Mesenteric fat pad (tissue), 1 donor: ENCODE measurements at places on chromosomes 7 and 10. TPM values are rescaled to one million over a fixed set of nuclear protein-coding genes. Genes with fewer than 3 reads are reported as not detected.

GRCh38 chr7:128135159-128135514 lies 103.9 kb upstream of the LRRC4 start:
- DNase-seq = no peak

DNA sequence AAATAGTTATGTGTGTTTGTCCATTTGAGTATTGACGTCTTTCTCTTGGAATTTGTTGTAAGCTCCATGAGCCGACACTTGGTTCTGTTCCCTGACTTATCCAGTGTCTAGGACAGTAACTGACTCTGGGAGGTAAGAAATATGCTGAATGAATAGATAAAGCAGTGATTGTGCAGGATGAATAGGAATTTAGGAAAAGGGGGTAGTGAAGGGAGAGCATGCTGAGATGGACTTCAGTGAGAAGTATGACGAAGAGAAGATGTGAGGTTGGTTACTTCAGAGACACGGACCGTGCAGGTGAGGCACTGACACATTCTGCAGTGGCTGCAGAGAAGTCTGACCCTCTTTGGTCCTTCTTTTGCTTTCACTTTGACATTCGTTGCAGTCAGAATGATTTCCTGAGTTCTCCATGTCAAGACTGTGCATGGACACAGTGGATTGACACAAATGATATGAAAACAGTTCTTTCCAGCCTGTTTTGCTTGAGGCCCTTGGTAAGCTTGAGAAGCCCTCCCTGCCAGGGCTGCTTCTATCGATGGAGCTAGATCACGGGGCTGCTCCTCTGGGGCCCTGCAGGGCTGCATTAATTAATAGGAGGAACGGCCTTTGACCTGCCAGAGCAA lies 261.5 kb upstream of the SORCS1 start:
- no peak for DNase-seq

GRCh38 chr7:128259131-128260061 lies 18.3 kb downstream of the LEP start:
- peak; percentile 85 for DNase-seq

DNA sequence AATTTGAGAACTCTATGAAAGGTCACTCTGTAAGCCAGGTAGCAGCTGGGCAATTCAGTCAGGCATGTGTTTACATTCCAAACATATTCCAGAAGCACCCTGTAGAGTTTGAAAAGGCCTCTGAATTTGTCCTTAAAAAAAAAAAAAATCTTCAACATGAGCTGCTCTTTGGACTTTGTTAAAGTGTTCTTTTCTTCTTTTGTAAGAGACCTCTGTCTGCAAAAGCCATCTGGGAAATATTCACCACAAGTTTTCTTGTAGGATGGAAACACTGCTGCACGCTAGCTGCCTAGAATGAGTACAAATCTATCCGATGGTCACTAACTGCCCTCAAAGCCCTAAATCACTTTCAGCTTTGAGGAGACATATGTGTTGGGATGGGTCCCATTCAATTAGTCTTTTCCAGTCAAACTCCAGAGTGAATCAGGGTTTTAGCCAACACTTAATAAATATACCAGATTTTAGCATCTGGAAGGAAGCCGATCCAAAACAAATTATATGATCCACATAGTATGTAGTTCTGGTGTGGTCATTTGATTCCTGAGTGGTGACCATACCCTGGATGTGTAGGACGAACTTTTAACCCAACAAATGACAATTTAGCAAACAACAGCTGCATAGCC lies 85.9 kb downstream of the CD36 start:
- no peak for DNase-seq

DNA sequence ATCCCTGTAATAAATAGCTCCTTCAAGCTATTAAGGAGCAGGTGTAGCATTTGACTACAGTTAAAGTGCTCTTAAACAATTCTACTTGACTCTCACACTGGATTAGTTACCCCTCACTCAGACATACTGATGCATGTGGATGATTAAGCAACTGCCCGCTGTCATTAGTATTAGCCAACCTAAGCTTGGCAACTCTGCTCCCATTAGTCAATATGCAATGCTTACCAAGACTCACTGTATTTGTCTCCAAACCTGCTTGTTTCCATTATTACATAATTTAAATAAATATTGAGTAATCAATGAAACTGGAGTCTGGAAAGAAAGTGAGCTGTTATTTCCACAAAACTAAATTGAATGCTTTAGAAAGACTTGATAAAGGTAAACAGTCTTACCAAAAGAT lies 144.0 kb upstream of the ASAH2 start:
- no peak for DNase-seq

DNA sequence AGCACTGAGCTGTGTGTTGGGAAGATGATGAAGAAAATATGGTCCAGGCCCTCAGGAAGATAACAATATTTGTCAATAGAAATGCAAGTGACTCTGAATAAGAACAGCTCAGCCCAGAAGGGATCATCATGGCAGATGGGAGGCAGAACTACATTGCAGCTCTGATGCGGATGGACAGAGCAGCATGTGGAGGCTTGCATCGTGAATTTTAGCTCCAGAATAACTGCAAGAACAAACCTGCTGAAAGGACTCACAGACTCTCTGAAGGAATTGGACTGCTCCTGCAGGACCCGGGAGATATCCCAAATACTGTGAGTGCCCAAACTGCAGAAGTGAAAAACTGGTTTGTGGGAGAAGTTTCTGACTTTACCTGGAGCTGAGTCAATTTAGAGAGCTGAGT lies 80.6 kb upstream of the LAMB4 start:
- no peak for DNase-seq

DNA sequence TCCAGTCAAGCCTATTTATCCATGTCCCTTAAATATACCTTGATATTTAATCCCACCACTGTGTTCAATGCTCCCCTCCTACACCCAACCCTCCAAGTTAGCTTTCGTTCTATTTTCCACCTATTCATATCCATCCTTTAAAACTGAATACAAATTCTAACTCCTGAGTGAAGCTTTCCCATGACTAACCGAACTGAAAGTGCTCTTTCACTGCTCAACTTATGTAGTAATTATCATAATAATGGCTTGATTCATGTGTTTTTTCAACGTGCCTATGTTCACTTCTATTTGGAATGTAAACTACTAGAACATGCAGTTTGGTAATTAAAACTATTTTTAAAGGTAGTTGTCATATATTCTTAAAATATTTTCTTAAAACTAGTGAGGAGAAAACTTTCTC lies 58.0 kb downstream of the NDUFB2 start:
- no peak for DNase-seq

- no peak for DNase-seq
Observed at GRCh38 chr10:126099366-126099765, 203.0 kb downstream of the FANK1 start.

GRCh38 chr10:71299071-71299785 lies 19.8 kb upstream of the SLC29A3 start:
- no peak for DNase-seq

GRCh38 chr10:129424978-129425377 lies 42.1 kb upstream of the MGMT start:
- DNase-seq = no peak

- no peak for DNase-seq
Observed at GRCh38 chr10:108709927-108710722, 1213.2 kb downstream of the XPNPEP1 start.

DNA sequence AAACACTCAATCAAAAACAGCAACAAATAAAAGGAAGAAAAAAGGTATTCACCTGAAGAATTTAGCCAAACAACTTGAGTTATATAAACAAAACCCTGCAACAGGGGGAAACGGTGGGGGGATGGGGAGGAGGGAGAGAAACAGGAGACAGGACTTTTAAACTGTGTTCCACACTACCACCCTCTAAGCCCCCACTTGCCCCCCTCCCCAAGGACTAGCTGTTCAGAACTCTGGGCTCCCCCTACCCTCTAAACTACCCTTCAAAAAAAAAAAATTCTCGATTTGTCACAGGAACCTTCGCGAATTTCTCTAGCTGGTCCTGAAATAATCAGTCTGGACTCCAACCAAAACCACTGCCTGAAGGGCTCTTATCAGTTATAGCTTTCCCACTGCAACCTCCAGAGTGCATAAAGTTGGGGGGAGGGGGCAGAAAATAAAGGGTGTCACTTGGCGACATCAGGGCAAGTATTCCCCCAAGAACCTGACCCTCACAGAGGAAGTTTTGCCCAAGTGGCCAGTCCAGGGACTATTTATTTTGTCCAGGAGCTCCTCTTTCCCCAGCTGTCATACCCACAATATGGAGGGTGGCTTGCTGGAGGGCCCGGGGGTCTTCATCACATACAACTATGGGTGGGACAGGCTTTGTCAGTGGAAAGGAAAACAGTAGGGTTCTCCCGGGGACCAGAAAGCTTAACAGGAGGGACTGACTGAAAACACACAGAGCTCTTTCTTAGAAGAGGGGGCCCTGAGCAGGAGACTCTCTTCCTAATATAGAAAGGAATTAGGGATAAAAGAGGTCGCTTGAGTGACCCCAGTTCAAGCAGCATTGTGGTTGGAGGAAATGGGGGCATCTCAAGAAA lies 1.3 kb downstream of the UBE2H start:
- DNase-seq = peak; percentile 43

DNA sequence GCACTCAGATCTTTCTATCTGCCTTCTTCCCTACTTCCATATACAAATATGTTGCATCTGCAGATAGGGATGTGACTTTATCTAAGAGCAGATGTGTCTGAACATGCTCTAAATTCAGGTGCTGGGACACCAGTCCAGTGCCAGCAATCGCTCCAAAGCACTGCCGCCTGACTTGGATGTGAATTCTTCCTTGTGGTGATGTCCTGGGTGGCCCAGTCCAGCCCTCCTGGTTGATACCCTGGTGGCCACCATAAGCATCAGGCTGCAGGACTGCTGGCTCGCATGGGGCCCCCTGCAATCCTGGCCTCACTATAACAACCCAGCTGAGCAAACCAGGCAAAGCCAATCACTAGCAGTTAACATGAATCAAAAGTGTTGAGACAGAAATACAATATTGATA lies 149.2 kb upstream of the PDE1C start:
- DNase-seq = no peak

GRCh38 chr7:128679920-128680319 lies 7.8 kb downstream of the GARIN1A start:
- DNase-seq = no peak

GRCh38 chr10:650886-651615 lies 38.4 kb downstream of the DIP2C start:
- peak; percentile 88 for DNase-seq

- DNase-seq = no peak
Observed at GRCh38 chr7:13920053-13920697, 69.3 kb downstream of the ETV1 start.

GRCh38 chr10:26869528-26869927 lies 8.8 kb upstream of the ABI1 start:
- no peak for DNase-seq

DNA sequence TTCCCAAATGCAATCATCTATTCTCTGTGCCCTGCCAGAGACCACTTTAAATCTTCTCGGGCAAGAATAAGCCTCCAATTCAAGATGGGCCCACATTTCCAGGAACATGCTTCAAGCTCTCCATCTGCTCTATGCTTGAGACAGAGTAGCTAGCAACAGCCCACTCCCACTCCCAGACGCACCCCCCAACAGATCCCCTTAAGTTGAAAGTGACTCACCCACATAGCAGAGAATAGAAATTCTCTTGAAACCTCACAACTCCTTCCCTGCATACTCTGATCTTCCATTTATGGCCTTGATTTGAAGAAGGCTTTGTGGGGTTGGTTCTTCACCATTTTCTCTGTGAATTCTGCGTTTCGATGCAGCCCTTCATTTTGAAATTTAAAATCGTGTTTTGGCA lies 604.0 kb downstream of the INHBA start:
- DNase-seq = no peak

GRCh38 chr10:35268791-35269257 lies 67.5 kb upstream of the CCNY start:
- DNase-seq = no peak

DNA sequence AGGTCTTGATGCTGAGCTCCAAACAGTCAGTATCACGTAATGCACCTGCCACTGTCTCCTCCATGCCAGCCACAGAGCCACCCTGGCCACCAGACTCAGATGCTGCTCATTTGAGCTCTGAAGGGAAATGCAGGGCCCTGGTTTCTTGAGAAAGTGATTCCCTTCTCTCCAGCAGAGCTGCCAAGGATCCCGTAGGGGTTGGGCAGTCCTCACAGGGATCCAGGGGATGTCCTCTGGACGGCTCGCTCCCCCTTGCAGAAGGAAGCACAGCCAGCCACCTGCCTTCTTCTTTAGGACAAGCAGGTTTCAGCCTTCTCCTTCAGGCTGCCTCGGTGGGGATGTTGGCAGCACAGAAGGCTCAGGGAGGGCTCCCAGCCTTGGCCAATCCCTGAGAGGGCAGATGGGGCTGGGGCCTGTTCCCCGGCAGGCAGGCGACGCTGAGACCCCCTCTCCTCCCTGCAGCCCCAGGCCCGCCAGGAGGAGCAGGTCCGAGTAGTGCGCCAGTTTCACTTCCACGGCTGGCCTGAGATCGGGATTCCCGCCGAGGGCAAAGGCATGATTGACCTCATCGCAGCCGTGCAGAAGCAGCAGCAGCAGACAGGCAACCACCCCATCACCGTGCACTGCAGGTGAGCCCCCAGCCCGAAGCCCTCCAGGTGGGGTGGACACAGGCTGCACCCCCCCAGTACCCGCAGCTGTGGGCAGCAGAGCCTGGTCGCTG lies 48.9 kb downstream of the MKI67 start:
- DNase-seq = peak; percentile 86

DNA sequence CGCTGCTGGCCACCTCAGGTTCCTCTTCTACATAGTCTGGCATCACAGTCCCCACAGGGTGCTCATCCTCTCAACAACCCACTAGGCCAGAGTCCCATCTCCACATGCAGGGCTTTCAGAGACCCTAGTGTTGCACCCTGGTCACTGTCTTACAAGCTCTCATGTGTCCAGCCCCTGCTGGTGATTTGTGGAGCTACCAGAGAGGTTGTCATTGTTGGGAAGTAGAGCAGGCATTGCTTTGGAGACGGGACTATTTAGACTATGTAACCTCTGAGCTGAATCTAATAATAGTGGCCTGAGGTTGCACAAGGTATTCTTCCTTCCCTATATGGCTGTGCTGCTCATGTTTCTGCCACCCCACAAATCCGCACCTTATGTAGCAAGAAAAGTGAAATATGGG lies 135.3 kb upstream of the VWC2 start:
- DNase-seq = no peak

DNA sequence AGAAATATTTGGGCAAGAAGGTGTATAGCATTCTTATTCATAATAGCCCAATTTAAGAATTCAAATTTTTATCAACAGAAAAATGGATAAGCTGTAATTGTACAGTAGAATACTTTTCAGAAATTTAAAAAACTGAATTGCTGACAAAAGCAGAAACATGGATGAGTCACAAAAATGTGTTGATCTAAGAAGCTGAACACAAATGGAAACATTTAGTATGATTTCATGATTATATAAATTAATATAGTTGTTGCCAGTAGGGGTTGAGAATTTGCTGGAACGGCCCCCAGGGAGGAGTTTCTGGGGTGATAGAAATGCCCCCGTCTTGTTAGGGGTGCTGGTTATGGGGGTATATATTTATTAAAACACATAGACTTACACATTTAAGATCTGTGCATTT lies 179.1 kb downstream of the KLF6 start:
- DNase-seq = no peak

SPDYE5 gene
- total RNA-seq = not detected

SLC13A1 gene
- total RNA-seq = not detected

OR6V1 gene
- total RNA-seq = not detected

GNGT1 gene
- total RNA-seq = not detected

C7orf33 gene
- not detected for total RNA-seq

CYP26A1 gene
- total RNA-seq = not detected

KNDC1 gene
- 0.13 TPM for total RNA-seq

IRF5 gene
- total RNA-seq = 17.3 TPM

INHBA gene
- 1.00 TPM for total RNA-seq
